ENCODE measurements at places on chromosomes 2 and 18.

DNA sequence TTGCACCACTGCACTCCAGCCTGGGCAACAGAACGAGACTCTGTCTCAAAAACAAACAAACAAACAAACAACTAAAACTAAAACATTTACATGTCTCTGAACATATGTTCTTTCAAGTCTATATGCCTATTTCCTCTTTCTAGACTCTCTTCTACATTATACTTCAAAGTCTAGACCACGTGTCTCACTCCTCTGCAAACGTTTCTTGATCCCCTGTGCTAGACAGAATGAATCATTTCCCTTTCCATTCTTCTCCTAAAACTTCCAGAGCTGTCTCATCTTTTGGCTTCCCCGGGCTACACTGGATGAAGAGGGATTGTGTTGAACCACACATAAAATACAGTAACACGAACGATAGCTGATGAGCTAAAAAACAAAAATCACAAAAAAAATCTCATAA lies 67.1 kb downstream of the BAZ2B start:
- no peak for DNase-seq

- DNase-seq: no peak
These were observed 123.2 kb downstream of the FTCDNL1 start for GRCh38 chr2:199727801-199728200.

DNA sequence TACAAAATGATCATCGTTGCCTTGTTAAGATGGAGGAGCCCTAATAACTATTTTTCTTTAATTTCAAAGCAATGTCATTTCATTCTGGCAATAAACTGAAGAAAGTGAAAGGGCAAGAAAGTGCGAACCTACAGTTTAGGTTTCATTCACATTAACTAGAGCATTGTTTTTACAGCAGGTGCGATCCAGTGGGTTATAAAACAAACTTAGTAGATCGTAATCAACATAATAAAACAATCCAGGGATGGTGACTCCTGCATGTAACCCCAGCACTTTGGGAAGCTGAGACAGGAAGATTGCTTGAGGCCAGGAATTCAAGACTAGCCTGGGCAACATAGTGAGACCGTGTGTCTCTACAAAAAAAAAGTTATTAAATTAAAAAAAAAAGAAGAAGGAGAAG lies 51.1 kb downstream of the AP1S3 start:
- no peak for DNase-seq

DNA sequence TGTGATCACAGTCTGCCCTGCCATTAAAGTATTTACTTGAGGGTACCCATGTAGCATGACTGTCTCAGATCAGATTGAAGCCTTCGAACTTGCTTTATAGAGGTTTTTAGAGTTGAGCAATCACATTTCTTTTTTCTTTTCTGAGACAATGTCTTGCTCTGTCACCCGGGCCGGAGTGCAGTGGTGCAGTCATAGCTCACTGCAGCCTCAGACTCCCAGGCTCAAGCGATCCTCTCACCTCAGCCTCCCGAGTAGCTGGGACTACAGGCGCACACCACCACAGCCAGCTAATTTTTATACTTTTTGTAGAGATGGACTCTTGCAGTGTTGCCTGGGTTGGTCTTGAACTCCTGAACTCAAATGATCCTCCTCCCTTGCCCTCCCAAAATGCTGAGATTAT lies 153.4 kb downstream of the AGAP1 start:
- no peak for DNase-seq

- DNase-seq: no peak
These were observed 16.8 kb upstream of the TMEM131 start for GRCh38 chr2:98012561-98012991.

GRCh38 chr2:177466337-177467195 lies 74.0 kb downstream of the AGPS start:
- DNase-seq: no peak

- peak; percentile 27 for DNase-seq
These were observed 36.9 kb upstream of the KLF11 start for GRCh38 chr2:10006236-10007161.

DNA sequence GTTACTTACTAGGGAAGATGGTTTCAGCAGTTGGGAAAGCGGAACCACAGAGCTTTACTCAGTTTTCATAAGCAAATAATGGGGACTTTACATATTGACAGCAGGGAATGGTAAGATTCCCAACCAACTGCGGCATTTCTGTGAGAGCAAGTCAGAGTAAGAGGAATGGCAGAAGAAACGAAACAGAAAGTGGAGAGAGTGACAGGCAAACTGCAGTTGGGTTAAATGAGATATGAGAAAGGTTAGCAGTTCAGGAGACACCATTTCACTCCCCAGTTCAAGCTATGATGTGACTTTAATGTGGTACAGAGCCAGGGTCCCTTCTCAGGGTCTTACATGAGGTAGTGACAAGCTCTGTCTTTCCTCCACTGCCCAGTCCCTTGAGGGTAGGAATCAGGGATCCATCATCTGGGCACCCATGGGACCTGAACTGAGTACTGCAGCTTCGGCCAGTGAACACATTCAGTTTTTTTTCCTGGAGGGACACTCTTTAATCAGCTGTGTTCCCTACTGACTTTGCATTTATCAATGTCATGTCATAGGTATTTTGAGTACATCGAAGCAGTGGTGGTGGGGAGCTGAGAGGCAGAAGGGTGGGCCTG lies 33.0 kb upstream of the GREB1 start:
- DNase-seq: no peak

GRCh38 chr2:136962105-136962725 lies 196.9 kb downstream of the THSD7B start:
- no peak for DNase-seq

DNA sequence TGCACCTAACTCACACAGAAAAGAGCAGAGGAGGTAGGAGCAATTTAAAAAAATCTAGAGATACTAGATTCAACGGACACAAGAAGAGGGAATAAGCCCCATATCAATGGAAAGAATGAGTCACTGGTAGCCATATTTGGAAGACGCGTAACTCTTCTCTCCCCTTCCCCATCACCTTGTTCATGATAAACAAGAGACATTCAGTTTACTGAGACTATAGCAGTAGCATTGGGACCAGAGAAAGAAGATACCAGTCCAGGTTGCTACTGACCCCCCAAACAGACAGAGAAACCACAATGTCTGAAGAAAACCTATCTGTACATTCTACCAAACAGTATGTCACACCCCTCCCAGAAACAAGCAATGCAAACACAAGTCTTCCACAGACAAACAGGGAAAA lies 81.1 kb downstream of the SLC66A3 start:
- DNase-seq: no peak

GRCh38 chr2:9703085-9703678 lies 72.4 kb upstream of the YWHAQ start:
- DNase-seq: no peak

DNA sequence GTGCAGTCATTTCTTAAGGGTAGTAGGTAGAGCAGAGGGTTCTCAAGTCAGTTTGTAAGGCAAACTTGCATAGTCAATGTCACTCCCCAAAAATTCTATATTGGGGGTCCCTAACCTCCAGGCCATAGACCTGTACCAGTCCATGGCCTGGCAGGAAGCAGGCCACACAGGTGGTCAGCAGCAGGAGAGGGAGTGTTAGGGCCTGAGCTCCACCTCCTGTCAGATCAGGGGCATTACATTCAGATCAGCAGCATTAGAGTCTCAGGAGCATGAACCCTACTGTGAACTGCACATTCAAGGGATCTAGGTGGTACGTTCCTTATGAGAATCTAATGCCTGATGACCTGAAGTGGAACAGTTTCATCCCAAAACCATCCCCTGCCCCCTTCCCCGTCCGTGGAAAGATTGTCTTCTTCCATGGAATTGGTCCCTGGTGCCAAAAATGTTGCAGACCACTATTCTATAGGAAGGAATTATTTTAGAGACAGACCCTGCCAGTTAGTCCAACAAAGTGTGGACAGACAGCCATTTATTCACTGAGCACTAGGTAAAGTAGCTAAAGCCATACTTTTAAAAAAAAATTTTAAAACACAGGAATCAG lies 6.7 kb downstream of the COA5 start:
- peak; percentile 26 for DNase-seq

GRCh38 chr2:225104971-225105370 lies 62.7 kb upstream of the DOCK10 start:
- no peak for DNase-seq

Measured in hematopoietic multipotent progenitor cell treated with erythropoietin and hydrocortisone succinate and interleukin-3 and kit ligand, for 15 days (in vitro differentiated cells).